Activated CD4-positive, alpha-beta T cell treated with anti-CD3 and anti-CD28 coated beads, Interleukin-2, amount 50 U/mL, for 4 hours (primary cell): ENCODE measurements at places on chromosomes 1 and 21.

DNA sequence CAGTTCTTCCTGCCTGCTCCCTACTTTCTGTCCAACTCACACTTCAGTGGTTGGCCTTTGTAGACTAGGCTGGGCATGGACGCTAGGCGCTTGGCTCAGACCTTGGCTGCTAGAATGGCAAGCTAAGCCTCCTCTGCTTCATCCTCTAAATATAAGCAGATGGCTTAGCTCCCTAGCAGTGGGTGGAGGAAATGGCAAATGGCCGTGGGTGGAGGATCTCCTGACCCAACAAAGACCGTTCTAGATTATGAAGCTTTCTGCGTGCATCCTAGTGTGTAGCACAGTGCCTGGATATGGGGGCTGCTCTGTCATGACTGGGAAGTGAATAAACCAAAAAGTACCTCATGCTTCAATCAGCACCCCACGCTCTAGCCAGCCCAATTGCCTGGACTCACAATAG is 10.4 kb upstream of the ETV3L start:
- DNase-seq = no peak

DNA sequence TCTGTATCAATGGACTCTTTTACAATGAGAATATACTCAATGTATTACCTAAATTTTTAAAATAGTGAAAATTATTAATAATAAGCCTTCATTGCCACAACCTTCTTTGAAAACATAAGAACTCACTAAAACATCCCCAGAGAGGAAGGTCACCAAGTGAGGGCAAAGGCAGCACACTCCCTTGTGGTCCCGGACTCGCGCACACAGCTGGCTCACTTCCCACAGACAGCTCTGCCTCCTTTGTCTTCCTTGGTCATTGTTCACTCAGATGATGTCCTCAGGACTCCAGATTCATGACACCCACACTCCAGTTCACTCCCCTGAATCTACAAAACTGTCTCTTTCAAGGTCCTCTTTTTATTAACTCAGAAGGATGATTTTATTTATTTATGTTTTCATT is 19.2 kb upstream of the UBR4 start:
- no peak for DNase-seq

- no peak for DNase-seq
Observed at GRCh38 chr1:113818578-113818977, 6.3 kb upstream of the RSBN1 start.

GRCh38 chr1:33429856-33430691 is 821 bp downstream of the PHC2 start:
- no peak for DNase-seq

- DNase-seq = no peak
Observed at GRCh38 chr1:93584261-93585003, 97.2 kb downstream of the BCAR3 start.

DNA sequence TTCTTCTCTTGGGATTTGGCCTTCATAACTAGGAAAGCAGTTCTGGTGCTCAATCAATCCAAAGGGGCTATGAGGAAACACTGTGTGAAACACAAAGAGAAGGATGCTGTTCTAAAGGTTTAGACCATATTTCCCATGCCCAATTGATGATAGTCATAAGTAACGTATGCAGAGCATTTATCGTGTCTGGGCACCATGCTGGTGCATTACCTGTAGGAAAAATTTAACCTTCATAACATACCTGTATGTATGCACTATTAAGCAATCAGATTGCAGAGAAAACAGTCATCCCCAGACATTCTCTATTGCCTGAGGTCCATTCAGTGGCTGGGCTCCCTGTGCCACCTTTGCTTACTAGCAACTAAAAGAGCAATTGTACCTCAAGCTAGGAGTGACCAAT is 381.4 kb downstream of the PLPP3 start:
- DNase-seq = no peak

GRCh38 chr1:114330451-114330983 is 176.8 kb upstream of the SYT6 start:
- no peak for DNase-seq
